Vein endothelial cell (primary cell): ENCODE measurements at places on chromosomes 7 and 10. TPM values are rescaled to one million over a fixed set of nuclear protein-coding genes. Genes with fewer than 3 reads are reported as not detected.

The GBX1 gene
- under 0.01 TPM in 1 of 2 replicates, not detected in the other for total RNA-seq

The ANKMY2 gene
- total RNA-seq: 10.8 and 12.8 TPM in 2 replicates

The BICC1 gene
- total RNA-seq: 0.48 and 0.98 TPM in 2 replicates

The TMEM273 gene
- 4.6 and 24.1 TPM in 2 replicates for total RNA-seq

The NUTM2A gene
- 0.48 and 0.65 TPM in 2 replicates for total RNA-seq
